ENCODE measurements at places on chromosomes 7 and 10.

DNA sequence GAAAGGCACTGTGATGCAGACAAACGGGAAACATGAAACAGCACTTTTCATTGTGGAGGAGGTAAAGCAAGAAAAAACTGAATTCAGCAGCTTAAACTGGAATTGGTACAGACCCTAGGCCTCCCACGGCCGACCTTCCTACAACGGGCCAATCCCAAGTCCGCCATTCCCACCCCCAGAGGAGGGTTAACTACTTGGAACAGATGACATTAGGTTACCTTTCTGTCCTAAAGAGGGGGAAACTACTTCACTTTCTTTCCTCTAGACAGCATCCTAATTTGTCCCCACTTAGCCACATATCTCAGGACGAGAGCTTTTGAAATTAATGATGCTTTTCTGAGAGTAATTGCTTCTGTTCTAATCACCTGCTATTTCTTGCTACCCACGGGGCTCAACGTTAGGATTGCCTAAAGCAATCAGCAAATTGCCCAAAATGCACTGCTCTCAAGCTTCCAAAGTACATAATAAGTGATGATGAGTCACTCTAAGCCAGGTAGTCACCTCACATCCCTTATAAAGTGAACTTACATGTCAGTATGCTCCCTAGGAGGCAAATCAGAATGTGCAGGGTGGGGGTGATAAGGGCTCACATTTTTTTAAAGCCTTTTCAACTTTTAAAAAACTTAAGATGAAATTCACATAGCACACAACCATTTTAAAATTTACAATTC, 36.7 kb downstream of the LSM5 start:
- no peak for DNase-seq

GRCh38 chr10:57260175-57260574, 899.1 kb upstream of the ZWINT start:
- no peak for DNase-seq

GRCh38 chr10:114694752-114695151, 36.7 kb upstream of the ABLIM1 start:
- no peak for DNase-seq

DNA sequence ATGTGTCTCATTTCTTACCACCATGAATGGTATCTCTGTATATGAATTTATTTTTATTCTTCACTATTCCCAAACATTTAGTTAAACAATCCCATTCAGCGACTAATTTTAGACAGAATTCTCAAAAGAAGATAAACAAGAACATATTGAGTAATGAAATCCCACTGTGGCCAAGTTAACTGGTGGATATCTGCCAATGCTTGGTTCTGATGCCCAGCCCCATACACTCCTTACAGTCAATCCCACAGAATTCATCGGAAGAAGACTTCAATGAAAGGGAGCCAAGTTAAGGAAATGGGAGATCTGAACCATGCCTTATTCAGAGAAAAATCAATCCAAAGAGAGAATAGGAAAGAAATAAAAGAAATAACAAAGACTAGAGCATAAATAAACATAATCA, 518.0 kb downstream of the XPNPEP1 start:
- no peak for DNase-seq

DNA sequence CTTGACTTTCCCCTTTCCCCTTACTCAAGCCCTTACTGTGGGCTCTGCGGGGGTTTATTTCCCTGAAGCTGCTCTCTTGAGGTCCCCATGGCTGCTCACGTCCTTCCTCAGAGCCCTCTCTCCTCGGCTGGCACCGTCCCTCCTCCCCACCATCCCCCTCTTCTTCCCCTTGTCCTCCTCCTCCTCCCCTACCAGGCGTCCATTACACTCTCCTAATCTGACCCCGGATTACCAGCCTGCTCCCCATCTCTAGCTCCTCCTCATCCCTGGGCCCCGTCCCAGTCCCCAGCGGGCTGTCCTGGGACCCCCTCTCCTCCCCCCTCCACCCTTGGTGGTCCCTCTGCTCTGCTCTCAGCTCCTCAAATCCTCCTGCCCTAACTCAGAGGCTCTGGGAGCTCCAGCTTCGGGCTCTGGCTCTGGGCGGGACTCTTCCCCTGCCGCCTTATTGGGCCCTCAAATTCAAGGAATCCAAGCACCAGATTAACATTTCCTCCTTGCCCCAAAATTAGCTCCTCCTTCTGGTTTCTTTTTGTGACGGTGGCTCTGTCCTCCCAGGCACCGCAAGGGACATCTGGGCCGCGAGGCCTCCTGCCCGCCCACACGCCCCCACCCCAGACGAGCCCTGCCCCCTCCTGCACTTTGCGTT, 48.5 kb upstream of the LEP start:
- no peak for DNase-seq

- DNase-seq = no peak
These were observed 160.2 kb upstream of the UNC5B start for GRCh38 chr10:71052076-71052660.

GRCh38 chr10:113982296-113982695, 61.4 kb upstream of the ADRB1 start:
- no peak for DNase-seq

DNA sequence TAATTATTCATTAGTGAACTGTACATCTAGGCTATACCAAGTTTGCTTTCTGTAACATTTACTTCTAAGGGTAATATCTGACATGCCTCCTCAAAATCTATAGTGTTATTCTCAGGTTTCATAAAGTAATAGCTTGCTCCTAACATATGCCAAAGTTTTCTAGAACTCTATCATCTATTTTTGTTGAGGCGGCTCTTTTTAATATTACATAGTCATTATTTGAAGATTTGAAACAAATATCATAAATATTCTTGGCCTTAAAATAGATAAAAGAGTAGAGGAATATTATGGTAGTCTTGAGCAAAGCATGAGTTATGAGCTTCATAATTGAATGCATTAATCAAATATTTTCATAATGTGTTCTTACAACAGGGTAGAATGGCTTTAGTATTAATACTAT, 327.2 kb upstream of the KCND2 start:
- DNase-seq = no peak

GRCh38 chr7:148877517-148877916, 6.6 kb downstream of the EZH2 start:
- DNase-seq = no peak

- no peak for DNase-seq
These were observed 8.1 kb upstream of the DEPP1 start for GRCh38 chr10:44986670-44987069.

DNA sequence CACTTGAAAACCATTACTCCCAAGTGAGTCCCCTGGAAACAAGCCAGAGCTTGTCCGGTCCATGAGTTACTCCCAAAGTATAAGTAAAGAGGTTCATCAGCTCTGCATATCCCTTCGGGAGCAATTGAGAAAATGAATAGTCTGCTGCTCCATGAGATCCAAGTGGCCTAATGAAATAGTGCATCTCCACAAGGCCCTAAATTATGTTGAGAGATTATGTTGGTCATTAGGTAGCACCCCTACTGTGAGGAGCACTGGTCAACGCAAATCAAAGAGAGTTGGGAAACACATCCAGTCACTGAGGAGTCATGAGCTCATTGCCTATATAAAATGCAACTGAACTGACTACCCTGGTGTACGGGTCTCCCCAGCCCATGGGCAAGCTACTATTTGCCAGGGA, 205.5 kb upstream of the AOAH start:
- no peak for DNase-seq

Measured in T-helper 2 cell (primary cell).